Adrenal gland (tissue), 19 donors: ENCODE measurements at places on chromosomes 5 and 9. TPM values are rescaled to one million over a fixed set of nuclear protein-coding genes. Genes with fewer than 3 reads are reported as not detected.

DNA sequence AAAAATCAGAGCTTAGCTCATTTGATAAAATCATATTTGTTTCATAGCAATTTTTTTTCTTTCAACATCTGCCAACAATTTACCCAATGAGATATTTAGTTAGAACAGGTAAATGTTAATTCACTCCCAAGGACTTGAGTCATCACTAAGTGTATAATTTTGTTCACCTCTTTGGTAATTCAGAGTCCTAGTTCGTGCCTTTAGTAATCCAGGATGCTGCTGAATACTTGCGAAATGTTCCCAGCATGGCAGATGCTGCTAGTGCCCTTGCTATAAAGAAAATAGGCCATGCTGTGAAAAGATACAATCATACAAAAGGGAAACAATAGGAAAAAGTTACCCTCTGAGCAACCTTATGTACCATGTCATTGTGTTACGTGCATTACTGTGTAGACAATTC, 210.5 kb downstream of the CSNK1G3 start:
- no peak for DNase-seq

NUTM2F gene
- not detected for total RNA-seq

IL31RA gene
- total RNA-seq: not detected

- DNase-seq: no peak
Measured at GRCh38 chr9:100639854-100640253, 62.0 kb downstream of the CAVIN4 start.

DNA sequence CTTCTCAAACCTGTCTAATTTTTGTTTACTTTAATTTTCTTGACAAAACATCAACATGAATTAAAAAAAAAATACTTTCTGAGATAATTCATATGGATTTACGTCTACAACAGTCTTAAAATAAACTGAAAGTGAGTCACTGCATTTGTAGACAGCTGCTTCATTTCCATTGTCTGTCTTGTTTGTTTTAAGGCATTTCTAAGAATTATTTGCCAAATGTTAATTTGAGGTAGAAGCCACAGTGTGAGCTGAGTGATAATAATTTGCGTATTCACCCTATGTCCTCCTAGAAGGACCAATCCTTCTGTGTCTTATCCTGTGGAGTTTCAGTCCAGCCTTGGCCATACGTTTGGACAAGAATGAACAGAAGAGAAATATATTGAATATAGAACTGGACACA, 174.5 kb downstream of the CFAP90 start:
- no peak for DNase-seq

GRCh38 chr9:120212853-120213200, 367.1 kb downstream of the CDK5RAP2 start:
- DNase-seq: no peak

DNA sequence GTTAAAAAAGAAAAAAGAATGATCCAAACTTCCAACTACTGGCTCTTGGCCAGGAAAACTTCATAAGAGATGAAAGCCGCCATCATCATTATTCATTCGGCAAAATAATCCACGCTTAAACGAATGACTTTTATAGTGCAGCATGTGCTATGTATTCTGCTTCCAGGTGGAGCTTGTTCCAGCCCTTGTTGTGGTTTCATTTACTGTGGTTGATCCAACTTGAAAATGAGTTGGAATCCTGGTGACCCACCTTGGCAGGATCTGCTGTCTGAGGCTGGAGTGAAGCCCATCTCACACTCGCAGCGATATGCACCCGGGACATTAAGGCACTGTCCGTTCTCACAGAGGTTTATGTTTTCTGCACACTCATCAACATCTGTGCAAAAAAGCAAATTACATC, 209.6 kb downstream of the FBN2 start:
- no peak for DNase-seq

- DNase-seq: no peak
Measured at GRCh38 chr9:128546504-128546903, 5.9 kb upstream of the SPTAN1 start.

- DNase-seq: no peak
Measured at GRCh38 chr9:27425827-27426510, 98.1 kb upstream of the IFNK start.

GRCh38 chr9:129270205-129270604, 92.1 kb upstream of the IER5L start:
- DNase-seq: no peak

- DNase-seq: no peak
Measured at GRCh38 chr5:56286015-56286884, 53.1 kb upstream of the ANKRD55 start.

DNA sequence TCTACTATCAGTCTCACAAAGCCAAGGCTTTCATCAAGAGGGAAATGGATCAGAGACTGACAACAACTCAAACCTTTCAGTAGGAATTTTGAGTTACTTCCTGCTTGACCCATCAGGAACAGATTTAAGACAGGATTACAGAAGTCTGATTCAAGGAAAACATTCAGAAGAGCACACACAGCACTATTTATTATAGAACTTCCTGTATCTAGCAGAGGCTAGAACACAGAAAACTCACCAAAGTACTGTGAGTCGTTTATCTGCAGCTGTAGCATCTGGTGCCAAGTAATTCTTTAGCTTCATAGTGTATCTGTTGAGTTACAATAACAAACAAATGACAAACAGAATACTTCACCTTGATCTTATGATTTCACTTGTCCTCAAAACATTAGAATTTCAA, 13.8 kb downstream of the LEAP2 start:
- no peak for DNase-seq

GRCh38 chr9:79312686-79313421, 258.9 kb upstream of the TLE4 start:
- no peak for DNase-seq

DNA sequence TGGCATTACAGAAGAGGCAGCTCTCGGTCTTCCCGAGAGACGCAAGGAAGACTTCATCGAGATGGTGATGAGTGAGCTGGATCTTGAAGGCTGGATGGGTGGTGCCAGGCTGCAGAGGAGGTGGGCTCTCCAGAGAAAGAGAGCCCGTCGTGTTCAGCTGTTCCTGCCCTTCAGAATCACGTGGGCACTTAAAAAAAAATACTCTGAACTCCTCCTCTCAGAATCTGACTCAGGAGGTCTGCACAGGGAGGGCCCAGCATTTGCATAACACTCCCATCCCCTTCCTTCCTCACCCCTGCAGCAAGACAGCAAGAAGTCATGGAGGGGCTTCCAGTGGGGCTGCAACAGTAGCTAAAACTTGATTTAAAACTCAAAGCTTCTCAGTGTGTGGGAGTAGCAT, 203.0 kb downstream of the ATPSCKMT start:
- no peak for DNase-seq

GRCh38 chr9:3730511-3730922, 204.7 kb upstream of the RFX3 start:
- DNase-seq: no peak

TRMO gene
- 18.0 TPM for total RNA-seq

DNA sequence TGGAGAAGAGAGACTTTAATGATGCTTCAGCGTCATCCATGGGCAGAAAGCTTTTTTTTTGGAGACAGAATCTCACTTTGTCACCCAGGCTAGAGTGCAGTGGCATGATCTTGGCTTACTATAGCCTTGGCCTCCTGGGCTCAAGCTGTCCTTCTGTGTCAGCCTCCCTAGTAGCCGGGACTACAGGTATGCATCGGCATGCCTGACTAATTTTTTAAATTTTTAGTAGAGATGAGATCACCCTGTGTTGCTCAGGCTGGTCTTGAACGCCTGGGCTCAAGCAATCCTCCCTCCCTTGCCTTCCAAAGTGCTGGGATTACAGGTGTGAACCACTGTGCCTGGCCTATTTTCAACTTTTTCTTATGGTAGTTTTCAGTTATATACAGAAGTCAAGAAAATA, 23.2 kb downstream of the SPIN1 start:
- DNase-seq: no peak

DNA sequence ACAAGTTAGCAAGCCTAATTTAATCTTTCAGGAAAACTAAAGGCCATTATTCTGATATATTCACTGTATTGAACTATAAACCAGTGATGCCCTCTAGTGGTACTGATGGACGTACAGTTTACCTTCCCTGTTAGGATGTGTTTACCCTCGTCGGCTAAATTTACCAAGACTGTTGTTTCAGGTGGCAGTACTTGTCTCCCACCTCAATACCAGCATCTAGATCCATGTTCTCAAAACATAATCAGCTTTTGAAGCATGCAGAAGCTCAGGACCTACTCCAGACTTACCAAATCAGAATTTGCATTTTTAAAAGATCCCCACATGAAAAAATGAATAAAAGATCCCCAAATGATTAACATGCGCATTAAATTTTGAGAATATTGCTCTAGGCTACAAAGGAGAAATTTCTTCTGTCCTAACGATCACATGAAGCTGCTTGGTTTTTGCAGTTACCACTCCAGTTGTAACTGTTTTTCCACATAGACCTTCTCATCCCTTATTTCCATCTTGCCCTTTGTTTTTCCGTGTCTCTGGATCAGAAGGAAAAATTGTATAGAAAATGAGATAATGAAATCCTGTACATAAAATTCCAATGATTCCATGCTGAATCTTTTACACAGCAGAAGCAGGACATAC, 3.2 kb upstream of the BAAT start:
- DNase-seq: no peak

DNA sequence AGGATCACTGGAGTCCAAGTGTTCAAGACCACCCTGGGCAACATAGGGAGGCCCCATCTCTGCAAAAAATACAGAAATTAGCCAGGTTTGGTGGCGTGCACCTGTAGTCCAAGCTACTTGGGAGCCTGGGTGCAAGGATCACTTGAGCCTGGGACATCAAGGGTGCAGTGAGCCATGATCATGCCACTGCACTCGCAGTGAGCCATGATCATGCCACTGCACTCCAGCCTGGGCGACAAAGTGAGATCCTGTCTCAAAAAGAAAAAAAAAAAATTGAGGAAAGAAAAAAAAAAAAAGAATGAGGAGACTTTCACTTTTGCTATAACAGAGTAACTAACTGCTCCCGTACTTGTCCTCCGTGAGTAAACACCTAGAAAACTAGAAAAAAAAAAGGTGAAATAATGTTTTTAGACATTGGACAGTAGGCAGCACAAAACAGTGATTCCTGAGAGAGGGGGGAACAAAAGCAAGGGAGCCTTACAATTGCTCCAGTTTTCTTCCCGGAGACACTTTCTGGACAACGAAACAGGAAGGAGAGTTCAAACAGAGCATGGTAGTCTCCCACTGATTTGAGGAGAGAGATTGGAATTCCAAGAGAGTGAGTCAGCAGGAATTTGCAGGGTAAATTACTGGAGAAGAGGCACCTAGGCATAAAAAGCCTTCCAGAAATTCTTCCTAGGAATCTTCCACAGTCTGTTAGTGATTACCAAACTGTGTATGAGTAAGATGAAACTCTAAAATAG, 6.9 kb upstream of the ZBTB5 start:
- DNase-seq: no peak

TEX48 gene
- not detected for total RNA-seq

CER1 gene
- total RNA-seq: not detected

LAMC3 gene
- total RNA-seq: 74.8 TPM

ARHGEF39 gene
- total RNA-seq: 0.96 TPM

- no peak for DNase-seq
Measured at GRCh38 chr5:133372293-133372937, 239.9 kb downstream of the FSTL4 start.

DNA sequence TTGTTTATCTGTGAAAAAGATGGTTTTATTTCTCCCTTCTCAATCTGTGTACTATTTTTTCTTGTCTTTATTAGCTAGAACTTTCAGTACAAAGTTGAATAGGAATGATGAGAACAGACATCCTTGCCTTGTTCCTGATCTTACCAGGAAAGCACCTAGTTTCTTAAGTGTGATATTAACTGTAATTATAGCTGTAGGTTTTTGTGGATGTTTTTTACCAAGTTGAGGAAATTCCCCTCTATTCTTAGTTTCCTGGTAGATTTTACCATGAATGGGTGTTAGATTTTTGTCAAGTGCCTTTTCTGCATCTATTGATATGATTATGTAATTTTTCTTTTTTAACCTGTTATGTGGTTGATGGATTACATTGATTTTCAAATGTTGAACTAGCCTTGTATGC, 68.7 kb downstream of the KCNN2 start:
- DNase-seq: no peak

SSBP2 gene
- 16.2 TPM for total RNA-seq

SLC23A1 gene
- 0.14 TPM for total RNA-seq

DNA sequence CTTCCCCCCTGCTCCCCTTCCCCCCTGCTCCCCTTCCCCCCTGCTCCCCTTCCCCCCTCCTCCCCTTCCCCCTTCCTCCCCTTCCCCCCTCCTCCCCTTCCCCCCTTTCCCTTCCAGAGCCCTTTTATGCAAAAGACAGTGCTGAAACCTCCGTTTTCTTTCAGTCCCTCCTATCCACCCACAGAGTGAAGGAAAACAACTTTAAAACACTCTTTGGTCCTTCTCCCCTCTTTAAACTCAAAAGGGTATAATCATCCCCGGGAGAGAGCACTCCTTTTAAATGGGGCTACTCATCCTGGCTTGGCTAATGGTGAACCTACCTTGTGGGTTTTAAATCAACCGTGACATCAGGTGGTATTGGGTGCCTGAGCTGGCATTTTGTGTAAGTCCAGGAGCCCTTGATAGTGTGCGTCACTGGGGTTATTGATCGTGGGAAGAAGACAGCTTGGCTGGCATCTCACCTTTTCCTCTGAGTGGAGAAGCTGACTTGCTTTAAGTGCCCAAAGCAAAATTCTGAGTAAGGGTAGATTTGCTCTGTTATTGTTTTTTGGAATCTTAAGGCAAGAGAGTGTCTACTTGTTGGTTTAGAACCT, 2.7 kb downstream of the LARP1 start:
- peak; percentile 62 for DNase-seq
